Frontal cortex (tissue), 4 donors: ENCODE measurements at places on chromosomes 1 and 21.

DNA sequence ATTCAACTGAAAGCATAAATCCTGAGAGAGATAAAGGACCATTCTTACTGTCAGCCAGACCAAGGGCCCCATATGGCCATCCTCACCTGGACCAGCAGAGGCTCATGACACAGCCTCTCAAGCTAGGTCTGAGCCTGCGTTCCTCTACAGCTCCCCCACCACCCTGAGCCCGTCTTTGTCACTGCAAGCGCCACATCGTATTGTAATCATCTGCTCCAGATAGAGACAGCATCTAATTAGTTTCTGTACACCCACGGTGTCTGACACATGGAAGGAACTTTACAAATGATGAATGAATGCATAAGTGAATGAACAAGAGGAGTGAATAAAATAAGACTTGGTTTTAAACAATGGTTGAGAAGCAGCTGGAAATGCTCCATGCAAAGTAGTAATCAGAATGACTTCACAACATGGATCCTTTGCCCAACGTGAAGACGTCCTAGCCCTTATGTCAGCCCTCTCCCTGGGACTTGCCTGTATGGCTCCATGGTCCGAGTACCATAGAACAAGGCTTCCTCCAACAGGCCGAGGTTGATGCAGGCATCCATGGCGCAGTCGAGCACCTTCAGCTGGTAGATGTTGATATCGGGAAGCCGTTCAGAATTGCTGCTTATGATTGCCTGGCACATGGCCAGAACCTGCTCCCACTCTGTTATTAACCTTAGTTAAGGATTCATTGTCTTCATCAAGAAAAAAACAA, 648.9 kb downstream of the SMYD3 start:
- peak; percentile 11 for DNase-seq

GRCh38 chr1:219374636-219375035, 201.0 kb downstream of the LYPLAL1 start:
- no peak for DNase-seq

- no peak for DNase-seq
Measured at GRCh38 chr1:110385369-110385768, 5.5 kb downstream of the SLC16A4 start.

DNA sequence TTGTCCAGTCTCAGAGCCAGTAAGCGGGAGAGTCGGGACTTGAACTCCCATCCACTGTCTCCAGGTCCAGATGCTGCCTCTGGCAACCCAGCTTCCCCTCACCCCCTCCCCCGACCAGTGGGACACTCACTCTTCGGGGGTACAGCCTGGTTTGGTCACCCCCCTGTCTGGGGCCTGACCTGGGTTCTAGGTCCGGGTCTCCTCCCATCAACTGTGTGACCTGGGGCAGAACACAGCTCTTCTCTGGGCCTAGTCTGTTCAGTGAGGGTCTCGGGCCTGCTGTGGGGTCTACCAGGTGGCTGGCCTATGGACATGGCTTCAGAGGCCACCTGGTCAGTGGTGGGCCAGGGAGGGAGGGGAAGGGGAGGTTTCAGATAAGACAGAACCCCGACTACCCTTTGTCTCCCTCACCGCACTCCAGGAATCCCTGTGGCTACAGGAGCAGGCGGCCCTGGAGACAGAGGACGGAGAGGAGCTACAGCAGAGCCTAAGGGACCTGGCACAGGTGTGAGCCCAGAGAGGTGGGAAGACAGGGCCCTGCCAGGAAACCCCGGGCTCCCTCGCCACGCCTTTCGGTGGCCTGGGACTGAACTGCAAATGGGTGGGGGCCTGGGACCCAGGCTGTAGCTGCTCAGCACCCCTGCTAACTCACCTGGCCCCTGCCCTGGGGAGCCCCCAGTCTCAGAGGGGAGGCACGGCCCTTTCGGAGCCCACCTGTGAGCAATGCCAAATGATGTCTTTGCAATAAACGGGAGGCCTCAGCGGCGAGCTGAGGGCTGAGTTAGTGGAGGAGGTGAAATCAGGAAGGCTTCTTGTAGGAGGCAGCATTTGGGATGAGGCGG, 4.1 kb upstream of the NBPF3 start:
- DNase-seq, result no peak

DNA sequence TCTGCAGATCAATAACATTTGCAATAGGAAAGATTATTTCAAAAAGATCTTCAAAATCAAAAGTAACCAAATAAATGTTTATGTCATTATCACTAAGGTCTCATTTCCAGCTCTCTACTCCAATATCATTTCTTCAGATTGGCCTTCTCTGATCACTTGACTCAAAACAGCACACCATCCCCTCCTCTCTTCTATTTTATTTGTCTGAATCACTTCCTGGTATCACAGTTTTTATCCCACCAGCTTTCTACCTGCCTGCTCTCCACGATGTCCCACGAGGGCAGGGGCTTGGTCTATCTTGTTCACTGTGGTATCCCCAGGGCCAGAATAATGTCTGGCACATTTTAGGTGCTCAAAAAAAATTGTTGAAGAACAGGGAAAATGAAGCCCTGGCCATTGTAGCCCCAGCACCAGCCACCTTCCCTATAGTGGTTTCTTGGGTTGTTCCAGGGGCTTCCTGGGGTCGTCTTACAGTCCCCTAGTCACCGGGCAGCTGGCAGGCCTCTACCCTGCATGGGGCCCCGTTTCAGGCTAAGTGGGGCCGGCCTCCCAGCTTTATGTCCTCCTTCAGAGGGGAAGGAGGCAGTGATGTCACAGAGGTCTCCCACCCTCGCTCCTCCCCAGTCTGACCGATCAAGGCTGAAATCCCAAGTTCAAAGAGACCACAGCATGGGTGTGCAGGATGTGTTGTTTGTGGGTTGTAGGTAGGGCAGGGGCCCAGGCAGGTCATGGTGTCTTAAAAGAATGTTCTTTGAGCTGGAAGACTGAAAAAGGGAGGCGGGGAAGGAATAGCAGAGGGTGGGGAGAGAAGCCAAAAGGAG, 3.5 kb upstream of the PADI1 start:
- DNase-seq, result no peak

DNA sequence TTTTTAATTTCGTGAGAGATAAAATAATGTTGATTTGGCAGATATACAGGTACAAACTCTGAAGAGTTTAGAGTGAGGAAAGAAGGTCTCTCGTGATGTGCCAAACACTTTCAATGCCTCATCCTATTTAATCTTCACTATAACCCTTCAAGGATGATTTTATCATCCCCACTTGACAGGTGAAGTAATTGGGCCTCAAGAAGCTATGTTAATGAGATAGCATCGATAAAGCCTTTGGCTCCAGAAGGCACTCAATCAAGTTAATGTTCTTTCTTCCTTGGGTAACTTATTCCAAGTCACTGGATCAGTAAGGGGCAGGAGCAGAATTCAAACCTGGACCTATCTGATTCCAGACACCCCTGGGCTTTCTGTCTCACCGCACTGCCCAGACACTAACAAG, 7.2 kb downstream of the LMOD1 start:
- DNase-seq, result no peak

GRCh38 chr1:17798011-17798410, 42.9 kb downstream of the ACTL8 start:
- no peak for DNase-seq

DNA sequence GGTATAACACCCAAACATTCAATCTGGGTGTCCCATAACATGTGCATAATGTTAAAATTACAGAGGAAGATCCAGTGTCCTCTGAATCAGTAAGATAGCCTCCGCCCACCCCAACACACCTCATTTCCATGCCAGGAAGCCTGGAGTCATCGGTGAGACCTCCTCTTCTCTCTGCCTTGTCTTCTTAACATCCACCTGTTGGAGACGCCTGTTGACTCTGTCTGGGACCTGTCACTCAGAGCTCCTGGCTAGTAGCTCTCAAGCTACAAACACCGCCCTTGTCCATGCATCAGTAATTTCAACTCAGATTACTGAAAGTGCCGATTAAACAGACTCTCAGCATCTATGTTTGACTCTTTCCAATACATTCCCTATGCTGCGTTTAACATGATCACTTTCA, 27.4 kb downstream of the KCNJ15 start:
- no peak for DNase-seq

DNA sequence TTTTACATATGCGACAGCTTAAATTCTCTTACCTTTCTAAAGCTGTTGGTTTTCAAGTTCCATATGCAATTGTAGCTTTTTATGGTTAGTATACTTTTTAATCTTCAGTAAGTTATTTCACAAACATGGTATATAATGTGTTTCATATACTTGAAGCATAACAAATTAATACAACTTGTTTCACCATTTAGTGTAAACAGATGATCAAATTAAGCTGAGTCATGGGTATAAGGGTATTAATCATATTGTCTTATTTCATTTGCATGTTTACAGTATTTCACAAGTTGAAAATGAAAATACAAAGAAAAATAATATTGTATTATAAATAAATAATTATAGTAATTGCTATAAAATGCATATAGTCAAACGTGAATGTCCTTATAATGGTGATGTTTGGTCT, 92.1 kb downstream of the PTPRC start:
- no peak for DNase-seq

DNA sequence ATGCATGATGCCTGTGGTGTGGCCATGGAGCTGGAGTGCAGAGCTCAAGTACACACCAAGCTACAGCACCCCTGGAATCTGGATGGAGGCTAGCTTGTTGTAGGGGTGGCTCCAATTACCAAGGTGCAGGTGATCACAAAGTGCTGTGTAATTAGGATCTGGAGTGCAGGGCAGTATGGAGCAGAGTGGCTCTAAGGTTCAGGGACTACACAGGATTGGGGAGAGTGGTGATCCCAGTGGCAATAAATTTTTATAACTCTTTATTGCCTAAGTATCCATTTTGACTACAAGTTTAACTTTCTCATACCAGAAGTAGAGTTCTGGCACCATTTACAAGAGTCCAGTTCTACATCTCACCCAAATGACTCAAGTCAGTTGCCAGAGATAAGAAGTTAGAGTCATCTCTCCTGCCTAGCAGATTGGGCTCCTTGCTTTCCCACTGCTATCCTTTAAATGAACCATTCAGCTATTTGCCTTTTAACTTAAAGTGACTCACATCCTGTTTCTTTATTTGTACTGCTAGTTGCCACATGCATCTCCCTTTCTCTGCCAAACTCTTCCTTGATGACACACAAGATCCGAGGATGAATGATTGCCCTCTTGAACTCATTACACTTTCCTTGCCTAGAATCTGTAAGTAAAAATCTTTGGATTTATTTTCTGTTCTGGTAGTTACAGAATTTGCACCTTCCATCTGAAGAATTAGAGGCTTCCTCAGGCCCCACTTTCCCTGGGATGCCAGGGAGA, 427.2 kb downstream of the KCNT2 start:
- DNase-seq, result no peak

GRCh38 chr1:3352952-3353331, 101.5 kb upstream of the ARHGEF16 start:
- DNase-seq, result no peak

DNA sequence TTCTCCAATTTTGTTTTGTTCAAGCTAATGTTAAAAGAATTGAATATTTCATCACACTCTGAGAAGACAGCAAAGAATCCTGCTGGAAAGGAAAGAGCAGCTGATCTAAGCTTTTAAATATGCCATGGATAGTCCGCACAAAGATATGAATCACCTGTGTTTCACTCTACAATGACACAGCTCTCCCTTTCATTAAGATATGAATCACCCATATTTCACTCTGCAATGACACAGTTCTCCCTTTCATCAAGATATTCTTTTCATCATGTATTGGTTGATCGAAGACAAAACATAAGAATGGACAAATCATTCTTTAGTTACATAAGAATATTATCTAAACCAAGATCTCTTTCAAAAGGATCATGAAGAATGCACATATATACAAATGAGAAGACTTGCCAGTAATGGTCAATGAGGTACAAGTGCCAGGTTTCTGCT, 367.3 kb downstream of the SMYD3 start:
- DNase-seq, result no peak

DNA sequence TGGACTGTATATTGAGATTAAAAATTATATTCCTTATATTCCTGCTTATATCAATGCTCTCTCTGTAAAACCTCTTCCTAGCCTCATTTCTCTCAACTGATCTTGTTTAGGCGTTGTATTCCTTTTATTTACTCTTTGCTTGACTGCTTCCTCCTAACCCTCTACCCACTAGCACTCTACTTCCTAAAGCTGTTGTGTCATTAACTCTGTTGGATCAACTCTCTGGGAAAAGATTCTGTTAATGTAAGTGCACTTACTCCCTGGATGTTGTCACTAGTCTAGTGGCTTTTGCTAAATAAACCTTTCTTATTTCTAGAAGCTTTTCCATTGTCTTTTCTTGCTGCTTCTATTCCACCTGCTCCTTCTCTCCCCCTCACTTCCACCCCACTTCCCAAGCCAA, 6.5 kb downstream of the SPATA46 start:
- no peak for DNase-seq

DNA sequence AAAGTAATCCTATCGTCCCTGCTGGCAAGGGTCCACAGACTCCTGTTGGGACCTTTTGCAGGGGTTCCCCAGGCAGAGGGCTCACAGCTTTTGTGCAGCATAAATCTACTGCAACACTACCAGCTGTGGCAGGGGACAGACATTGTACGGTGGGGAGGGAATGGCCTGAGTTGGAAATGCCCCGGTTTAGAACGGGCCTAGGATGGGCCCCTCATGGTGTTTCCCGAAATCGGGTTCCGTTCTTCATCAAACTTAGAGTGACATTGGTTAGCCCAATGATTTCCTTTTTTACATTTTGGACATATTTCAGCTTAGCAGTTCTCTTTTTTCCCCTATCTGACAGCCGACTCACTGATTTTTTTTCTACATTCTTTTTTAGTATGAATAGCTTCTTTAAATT, 26.5 kb upstream of the SAMD11 start:
- no peak for DNase-seq

DNA sequence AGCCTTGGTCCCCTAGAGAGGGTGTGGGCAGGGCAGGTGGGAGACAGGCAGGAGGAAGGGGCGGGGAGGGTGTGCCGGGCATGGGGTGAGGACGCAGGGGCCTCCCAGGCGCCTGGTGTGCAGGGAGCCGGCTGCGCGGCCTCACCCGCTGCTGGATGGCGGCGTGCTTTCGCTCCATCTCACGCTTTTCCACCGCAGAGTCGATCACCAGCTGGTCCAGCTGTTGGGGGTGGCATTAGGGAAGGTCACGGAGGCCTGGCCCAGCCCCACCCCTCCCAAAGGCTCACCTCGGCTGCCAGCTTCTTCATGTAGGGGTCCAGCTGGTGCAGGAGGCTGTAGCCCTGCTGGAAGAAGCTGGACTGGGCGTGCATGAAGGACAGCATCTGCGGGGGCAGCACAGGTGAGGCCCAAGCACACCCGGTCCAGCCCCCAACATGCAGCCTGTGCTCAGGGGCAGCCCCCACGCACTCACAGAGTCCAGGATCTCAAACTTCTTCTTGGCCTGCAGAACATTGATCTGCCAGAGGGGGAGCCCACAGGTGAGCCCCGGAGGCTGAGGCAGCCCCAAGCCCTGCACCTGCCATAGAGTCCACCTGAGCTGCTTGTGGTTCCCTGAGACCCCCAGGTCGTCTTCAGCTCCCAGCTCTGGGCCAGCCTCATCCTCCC, 7.9 kb downstream of the ACAP3 start:
- DNase-seq, result no peak
